Hematopoietic multipotent progenitor cell treated with erythropoietin and hydrocortisone succinate and interleukin-3 and kit ligand, for 6 days (in vitro differentiated cells): ENCODE measurements at places on chromosomes 13 and 19.

DNA sequence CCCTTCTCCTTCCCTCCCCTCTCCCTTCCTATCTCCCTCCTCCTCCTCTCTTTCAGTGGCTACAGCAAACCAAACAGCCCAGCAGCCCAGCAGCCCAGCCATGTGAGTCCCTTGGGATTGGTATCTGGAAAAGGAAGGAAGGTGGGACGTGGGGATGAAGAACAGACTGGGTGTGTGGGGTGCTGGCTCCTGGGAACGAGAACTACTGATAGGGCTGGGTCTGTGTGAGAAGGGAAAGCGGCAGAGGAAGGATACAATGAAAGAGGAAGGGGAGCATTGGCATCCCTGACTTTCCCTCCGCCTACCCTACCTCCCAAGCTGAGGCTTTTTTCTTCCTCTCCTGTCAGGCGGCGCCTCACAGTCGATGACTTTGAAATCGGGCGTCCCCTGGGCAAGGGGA, 863 bp downstream of the AURKC start:
- no peak for DNase-seq

DNA sequence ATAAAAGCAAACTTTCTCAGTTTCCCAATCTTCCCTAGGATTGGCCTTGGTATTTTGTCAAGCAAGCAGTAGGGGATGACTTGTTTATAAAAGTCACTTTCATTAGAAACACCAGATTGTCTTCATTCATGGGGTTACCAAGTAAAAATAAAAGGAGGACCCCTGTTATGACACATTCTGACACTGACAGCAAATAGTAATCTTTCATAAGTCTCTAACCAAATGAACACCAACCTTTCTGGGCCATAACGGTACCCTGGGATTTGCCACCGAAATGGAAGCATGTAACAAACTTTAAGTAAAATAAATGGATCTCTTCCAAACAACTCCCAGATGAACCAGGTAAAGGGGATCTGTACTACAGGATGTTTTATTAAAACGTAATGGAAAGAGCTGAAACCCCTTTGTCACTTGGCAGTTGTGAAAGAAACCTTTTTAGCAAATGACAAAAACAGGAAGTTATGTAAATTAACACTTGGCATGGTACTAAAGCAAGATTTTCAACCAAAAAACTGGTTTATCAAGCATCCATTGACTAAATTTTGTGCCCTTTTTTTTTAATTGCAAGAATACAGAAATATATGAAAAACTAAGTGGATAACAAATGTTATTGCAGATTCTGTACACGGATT, 335.6 kb downstream of the RBM26 start:
- no peak for DNase-seq

- no peak for DNase-seq
Measured at GRCh38 chr19:35291259-35291658, 702 bp upstream of the MAG start.

DNA sequence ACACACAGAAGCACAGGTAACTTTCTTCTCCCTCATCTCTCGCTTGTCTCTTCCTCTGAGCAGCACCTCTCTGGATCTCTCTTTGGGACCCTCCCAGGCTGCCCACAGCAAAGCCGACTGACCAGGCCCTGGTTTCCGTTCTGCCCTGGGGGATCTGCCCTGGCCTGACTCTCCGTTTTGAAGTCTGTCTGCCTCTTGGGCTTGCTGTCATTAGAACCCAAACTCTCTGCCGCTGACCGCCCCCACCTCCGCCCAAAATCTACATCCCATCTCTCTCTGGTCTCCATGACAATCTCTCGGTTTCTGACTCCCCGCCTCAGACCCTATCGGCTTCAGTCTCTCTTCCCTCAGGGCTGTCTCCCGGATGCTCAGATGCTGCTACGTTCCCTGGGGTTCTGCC, 6.9 kb downstream of the KCNC3 start:
- DNase-seq, result no peak

DNA sequence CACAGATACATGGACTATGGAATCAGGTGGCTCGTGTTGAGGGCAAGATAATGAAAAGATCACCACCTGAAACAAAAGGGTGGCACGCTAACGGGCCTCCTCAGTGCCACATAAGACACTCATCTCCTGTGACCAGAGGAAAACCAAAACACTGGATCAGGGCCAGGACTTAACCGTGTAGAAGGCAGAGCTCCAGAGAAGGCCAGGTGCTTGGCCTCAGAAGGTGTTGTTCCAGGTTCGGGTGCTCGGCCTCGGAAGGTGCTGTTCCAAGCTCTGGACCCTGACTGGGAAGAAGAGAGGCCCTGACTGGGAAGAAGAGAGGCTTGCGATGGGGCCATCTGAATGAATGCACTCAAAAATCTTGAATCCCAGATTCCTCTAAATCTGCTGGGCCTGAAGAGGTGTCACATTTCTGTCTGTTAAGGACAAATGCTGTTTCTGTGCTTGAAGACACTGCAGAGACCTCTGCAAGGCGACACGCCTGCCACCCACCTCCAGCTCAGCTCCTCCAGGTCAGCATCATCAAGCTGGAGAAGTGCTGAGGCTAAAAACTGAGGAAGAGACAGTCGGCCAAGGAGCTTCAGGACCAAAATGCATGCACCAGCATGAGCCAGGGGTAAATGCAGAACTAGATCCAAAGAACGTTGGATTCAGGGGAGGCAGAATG, 2.7 kb upstream of the RASA3 start:
- DNase-seq, result no peak

DNA sequence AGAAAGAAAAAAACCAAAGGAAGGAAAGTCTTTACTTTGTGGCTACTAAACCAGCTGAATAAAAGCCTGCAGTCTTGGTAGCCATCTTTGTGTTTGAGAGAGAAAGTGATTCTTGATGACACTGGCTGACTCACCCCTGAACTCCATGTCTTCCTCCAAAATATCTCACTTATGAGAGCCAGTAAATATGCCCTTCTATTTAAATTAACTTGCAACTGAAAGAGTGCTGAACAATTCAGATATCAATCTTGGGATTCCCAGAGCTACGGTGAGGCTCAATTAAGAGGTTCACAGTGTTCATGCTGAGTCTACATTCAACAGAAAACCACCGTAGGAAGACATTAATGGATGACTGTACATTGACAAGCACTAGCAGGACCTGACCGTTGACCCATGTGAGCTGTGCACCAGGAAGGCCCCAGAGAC, 57.9 kb downstream of the KCTD12 start:
- DNase-seq, result no peak

GRCh38 chr13:34654203-34654602, 287.9 kb upstream of the NBEA start:
- DNase-seq, result no peak

DNA sequence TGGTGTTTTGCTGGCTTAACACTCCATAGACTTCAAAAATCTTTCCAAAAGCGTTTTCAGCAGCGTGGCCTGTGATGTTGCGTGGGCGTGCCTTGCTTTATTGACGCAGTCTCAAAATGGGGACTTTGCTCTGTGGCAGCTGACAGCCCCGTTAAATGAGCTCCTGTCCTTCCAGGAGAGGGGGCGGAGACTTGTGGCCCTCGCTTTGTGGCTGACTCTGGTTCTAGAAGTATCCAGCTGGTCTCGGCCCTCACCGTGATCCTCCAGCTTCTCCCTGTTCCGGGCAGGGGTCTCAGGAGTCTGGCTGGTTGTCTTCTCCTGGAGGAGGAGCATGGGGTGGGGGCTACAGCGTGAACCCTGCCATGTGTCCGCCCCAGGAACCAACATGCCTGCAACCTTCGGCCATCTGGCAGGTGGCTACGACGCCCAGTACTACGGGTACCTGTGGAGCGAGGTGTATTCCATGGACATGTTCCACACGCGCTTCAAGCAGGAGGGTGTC, 8.4 kb upstream of the ZNF554 start:
- no peak for DNase-seq

DNA sequence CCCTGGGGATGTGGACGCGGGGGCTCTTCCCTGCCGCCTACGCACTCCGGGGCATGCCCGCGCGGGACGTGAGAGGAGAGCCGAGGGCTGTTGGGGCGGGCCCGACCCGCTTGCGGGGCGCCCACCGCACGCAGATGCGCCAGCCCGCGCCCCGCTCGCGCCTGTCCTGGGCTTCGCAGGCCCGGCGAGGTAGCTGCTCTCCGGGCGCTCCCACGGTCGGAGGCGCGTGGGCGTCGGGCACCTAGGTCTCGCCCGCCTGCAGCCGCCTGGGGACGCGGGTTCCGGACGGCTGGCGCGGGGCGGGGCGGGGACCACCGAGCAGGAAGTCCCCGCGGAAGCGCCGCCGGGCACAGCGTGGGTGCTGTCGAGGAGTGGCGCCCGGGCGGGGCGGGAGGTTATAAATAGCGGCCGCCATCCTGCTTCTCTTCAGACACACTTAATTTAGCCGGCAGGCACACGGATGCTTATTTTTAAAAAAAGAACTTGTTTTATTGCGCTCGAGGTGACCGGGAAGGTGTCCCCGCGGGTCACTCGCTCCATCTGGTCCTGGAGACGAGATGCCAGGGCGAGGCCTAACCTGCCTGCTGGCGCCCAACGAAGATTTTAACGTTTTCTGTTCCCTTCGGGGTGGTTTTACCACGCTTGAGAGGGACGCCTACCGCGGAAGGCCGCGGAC, 561 bp upstream of the GJA3 start:
- DNase-seq, result peak; percentile 30

DNA sequence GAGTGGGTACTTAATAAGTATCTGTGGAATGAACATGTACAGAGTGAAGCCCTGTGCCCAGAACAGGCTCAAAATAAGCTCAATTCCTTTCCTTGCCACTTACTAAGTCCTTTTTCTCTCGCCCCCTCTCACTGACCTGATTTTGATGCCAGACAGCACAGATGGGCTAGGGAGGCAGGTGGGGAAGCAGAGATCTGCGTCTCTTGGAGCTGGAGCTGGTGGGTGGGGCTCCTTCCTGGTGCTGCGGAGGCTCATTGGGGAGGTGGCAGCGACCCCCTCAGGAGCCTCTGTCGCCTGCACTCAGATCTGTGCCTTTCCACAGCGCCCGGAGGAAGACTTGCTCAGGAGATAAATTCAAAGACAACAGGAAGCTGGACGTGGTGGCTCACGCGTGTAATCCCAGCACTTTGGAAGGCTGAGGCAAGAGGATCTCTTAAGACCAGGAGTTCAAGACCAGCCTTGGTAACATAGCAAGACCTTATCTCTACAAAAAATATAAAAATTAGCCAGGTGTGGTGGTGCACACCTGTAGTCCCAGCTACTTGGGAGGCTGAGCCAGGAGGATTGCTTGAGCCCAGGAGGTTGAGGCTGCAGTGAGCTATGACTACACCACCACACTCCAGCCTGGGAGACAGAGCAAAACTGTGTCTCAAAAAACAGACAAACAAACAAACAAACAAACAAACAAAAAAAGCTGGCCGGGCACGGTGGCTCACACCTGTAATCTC, 14.6 kb downstream of the AKT2 start:
- DNase-seq, result peak; percentile 40

DNA sequence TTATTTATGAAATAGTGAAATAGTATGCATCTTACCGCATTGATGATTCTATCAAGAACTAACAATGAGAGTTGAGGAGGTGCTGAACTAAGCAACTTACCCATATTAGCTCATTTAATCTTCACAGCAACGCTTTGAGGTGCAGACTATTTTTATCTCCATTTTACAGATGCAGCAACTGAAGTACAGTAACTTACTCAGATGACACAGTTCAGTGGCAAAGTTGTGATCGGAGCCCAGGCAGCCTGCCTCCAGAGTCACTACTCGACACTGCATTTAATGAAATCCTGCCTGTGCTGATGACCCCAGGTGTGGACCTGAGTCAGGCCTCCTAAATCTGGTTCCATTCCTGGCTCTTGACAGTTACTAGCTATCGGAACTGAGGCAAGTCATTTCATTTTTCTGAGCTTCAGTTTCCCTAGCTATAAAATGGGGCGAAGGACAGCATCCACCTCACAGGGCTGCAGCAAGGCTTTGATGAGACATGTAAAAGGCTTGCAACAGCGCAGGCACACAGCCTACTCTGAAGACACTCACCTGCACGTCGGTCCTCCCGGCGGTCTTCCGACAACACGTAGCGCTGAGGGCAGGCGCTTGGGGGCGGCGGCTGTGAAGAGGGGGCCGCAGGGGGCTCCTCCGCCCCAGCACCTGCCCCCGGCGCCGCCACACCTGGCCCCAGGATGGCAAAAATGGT, 1.5 kb downstream of the MYPOP start:
- peak; percentile 76 for DNase-seq

- DNase-seq, result no peak
Measured at GRCh38 chr19:33311326-33311682, 9.0 kb upstream of the CEBPA start.

DNA sequence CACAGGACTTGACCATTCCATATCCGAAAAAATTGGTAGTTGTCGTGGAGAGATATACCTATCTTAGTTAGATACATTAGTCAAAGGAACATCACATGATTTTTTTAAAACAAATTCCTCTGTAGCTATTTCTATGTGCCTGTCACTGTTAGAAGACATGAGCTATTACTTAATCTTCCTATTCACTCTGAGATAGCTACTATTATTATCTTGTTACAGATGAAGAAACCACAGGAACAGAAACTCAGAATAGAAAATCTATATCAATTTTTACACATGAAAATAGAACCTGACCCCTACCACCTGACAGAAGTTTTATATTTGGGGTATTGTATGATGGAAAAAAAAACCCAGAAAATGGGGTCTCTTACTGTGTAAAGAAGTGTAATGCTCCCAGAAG, 68.9 kb upstream of the TDRD3 start:
- DNase-seq, result no peak

DNA sequence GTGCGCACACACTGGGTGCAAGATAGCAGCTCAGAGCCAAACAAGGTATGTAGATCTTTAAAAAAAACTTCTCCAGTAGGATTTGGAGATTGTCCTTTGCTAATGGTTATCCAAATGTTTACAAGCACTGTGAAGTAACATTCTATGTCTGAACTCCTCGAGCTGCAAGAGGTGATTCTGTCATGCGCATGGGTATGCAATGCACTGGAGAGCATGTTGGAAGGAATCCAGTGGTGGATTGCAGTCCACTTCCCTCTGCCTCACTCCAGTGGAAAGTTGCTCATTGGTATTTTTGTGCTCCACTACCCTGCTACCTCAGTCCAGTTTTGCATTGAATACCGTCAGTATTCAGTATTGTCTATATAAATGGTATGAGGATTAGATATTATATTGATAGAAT, 132.1 kb downstream of the ATP8A2 start:
- no peak for DNase-seq

- DNase-seq, result no peak
Measured at GRCh38 chr19:57583104-57583520, 833 bp upstream of the ZIK1 start.

DNA sequence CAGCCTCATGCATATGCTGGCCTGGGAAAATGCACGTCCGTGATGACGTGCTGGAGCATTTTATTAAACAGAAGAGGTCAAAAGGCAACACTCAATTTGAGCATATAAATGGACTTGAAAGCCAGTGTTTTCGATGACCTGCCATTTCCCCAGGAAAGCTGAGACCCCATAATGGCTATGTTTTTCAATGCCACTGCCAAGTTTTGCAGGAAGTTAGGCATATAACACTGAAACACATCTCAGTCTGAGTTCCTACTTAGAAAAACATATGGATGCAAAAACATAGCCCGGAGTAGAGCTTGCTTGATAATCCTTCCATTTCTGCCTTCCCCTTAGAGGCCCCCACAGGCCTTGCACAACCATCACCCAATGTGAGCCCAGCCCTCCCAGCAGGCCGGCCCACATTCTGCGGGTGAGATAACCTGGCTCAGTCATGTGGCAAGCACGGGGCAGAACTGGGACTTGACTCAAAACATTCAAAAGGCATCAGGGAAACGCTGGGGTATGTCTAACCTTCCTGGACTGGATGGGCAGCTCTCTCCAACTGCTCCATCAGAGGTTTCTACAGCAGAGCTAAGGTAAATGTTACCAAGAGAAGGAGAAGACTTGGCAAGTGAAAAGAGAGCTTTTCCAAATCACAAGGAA, 24.9 kb downstream of the EPS15L1 start:
- peak; percentile 95 for DNase-seq
